Hematopoietic multipotent progenitor cell treated with erythropoietin and hydrocortisone succinate and interleukin-3 and kit ligand, for 17 days (in vitro differentiated cells): ENCODE measurements at places on chromosomes 12 and 14.

- DNase-seq, result no peak
These were observed 285.8 kb upstream of the G2E3 start for GRCh38 chr14:30272848-30273832.

DNA sequence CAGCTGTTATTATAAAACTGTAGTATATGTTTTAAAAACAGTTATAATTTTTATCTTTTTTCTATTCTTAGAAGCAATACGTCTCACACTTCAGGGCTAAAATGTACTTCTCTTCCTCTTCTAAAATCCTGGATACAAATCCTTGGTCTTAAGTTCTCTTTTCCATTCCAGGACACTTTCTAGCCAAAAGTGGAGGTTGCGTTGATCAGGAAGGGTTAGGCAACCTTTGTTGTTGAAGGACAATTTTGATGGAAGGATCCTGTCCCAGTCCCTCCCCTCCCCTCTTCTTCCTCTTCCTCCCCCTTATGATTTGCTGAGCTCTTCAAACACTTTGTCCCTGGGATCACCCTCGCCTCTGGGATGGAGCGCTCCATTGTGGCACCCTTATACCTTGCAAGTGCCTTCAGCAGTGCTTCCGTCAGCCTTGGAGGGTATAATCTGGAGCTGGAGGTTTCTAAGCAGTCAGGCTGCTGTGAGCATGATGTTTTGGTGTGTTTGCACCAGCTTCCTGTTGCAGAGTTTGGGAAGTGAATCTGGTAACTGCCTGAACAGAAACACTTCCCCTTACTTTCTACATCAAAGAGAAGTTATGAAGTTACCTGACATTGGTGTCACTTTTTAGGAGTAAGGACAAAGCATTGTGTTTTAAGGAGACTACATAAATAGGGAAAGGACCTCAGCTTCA is 87.4 kb upstream of the SLC38A2 start:
- no peak for DNase-seq

- peak; percentile 22 for DNase-seq
These were observed 8.6 kb upstream of the GPR68 start for GRCh38 chr14:91252871-91253794.

- DNase-seq, result no peak
These were observed 21.1 kb downstream of the VDR start for GRCh38 chr12:47883663-47884195.

- no peak for DNase-seq
These were observed 350.7 kb downstream of the TMEM132D start for GRCh38 chr12:129552996-129553750.
